ENCODE measurements at places on chromosomes 13 and 19.

DNA sequence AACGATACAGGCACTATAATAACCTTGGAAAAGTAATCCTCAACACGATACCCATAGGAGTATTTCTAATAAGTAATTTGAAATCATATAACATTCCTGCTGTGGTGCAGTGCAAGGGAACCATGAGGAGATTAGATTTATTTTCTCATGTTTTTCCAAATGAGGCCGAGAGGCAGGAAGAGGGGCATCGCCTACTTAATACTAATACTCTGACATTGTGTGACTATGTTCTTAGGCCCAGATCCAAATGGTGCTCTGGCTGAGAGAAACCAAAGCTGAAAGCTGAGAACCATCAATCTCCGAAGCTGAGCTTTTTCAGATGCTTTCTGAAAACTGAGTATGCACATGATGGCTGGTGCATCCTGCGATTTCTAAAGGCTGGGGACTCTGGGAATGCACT is 248.0 kb upstream of the MAB21L1 start:
- DNase-seq: no peak

DNA sequence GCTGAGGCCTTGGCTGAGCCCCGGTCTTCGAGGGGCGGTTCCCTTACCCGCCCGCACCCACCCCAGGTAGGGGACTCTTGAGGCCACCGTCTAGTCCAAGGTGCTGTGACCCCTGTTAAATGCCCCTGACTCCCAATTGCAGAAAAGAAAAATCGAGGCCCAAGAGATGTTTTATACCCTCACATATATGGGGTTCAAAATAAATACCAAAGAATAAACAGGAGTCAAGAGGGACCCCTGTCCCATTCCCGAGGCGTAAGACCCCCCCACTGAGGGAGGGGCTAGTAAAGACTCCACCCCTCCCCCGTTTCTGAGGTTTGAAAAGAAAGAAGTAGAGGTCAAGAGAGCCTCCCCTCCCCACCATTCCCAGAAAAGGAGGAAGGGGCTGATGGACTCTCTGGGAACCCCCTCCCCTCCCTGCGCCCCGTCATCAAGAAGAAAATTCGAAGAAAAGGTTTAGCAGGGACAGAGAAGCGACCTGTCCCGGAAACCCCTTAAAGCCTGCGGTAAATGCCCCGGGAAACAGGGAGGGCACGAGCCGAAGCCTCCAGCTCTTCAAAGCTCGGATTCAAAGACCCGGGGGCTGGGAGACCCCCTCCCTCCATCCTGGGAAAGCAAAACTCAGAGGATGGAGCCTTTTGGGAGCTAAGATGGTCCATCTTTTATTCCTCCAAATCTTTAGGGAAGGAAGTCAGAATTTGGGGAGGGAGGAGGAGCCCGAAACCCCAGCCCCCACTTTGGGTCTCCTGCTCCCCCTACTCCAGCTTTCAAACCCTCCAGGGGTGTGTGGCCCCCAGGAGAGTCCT is 755 bp upstream of the RAB3A start:
- peak; percentile 81 for DNase-seq

DNA sequence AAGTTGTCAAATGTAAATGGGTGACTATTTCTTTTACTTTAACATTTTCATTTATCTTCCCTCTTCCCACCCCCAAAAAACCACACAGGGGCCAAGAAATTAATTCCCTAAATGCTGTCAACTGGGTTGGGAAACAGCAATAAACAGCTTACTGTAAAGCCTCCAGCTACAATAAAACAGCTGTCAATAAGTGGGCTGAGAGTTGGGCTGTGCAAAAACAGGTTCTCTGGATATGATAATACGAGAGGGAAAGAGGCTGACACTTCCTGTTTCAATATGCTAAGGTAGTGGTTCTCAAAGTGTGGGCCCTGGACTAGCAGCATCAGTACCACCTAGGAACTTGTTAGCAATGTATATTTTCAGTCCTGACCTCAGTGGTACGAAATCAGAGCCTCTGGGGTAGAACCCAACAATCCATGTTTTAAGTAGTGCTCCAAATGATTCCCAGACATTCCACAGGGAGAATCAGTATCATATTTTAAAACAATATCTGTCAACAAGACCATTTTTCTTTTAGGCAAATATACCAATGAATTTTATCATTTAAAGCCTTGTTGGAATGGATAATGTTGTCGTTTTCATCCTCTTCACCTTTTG is 8.4 kb downstream of the PCDH9 start:
- DNase-seq: no peak

- no peak for DNase-seq
These were observed 41.3 kb downstream of the RNASEH2B start for GRCh38 chr13:50950849-50951248.

GRCh38 chr19:57165846-57166245 is 1.4 kb downstream of the DUXA start:
- DNase-seq: no peak

GRCh38 chr19:12985049-12985776 is 10.1 kb upstream of the NFIX start:
- DNase-seq: no peak

DNA sequence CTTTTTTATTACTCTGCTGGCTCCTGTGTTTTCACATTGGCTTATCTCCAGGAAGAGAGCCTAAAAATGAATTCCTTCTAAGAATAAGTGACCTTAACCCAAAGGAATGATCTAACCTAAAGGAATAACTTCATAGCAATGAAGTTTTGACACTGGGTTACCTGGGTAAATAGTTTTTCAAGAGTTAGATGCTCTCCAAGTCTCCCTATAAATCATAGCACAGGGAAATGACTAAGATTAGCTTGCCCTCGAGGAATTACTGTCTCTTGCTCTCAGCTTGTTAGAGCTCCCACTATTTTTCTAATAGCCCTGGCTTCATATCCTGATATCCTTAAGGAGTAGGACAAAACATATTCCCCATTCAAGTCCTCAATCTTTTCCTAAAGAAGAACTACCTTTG is 66.3 kb downstream of the SPRY2 start:
- no peak for DNase-seq

DNA sequence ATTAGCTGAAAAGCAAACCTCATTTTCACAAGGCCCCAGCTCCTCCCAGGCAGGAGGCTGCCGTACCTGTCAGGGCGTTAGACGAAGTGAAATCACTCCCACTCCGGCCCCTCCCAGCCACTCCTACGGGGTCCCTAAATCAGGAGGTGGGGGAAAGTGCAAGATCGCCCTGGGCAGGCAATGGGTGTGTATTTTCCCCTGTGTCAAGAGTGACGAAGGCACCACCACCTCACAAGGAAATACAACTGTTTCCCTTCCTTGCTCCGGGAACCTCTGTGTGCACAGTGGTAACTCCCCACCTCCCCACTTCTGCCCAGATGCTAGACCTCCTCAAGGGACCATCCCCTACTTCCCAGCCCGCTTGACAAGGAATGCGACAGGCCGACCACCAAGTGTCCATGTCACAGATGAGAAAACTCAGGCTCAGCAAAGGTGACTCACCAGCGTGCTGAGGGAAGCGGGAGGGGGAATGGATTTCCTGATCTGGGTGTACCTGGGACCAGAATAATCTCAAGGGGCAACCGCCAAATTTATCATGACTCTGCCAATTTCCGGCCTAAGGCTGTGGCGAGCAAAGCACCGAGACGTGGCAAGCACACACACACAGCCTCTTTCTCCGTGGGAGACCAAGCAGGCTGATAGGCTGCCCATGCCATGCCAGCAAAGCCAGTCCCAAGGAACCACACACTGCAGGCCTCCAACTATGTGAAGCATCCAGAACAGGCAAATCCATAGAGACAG is 7.3 kb downstream of the PPP6R1 start:
- DNase-seq: no peak

- peak; percentile 83 for DNase-seq
These were observed at the start of gene TUBGCP3 for GRCh38 chr13:112587764-112588489. Gene TUBGCP3, minus strand, starts transcription at chr13:112588153. Its CDS starts 173 bp downstream, at chr13:112587980.

DNA sequence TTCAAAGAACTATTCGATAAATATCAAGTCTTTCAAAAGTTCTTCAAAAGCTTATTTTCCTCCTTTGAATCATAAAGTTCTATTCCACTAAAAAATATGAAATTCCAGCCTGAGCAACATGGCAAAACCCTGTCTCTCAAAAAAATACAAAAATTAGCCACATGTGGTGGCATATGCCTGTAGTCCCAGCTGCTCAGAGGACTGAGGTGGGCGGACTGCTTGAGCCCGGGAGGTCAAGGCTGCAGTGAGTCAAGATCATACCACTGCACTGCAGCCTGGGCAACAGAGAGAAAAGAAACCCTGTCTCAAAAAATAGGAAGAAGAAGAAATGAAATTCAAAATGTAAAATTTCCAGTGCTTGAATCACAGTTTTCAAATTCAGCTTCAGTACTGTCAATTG is 24.6 kb downstream of the CAB39L start:
- DNase-seq: no peak

DNA sequence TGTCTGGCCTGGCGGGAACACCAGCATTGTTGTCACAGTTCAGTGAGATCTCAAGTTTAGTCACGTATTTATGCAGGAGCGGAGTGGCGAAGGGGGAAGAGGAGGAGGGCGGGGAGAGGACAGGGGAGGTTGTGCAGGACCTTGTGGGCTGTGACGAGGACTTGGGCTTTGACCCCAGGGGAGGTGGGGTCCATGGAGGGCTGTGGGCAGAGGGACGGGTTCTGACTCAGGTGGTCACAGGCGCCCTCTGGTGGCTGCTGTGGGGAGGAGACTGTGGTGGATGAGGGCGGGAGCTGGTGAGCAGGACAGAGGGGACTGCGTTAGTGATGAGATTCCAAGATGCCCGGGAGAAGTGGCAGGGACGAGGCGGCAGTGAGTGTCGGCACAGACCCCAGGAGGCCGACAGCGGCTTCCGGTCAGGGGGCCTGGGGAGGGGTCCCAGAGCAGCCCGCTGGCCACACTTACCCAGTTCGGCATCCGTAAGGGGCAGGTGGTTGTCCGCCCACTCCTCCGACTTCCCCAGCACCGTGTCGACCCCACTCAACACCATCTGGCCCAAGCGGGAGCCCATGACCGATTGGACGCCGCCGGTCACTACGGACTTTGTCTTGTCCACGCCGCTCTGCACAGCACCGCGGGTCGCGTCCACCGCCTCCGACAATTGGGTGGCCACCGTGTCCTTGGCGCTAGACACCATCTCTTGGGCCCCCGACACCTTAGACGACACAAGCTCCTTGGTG is 15.7 kb downstream of the PLIN3 start:
- DNase-seq: peak; percentile 75

DNA sequence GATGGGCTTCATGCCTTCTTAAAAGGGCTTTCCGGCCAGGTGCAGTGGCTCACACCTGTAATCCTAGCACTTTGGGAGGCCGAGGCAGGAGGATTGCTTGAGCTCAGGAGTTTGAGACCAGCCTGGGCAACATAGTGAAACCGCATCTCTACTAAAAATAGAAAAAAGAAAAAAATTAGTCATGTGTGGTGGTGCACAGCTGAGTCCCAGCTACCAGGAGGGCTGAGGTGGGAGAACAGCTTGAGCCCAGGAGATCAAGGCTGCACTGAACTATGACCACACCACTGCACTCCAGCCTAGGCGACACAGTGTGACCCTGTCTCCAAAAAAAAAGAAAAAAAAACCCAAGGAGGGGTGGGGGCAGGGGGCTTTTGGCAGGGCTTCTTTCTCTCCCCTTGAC is 7.2 kb downstream of the CARS2 start:
- DNase-seq: no peak

GRCh38 chr19:12692960-12693359 is 3.5 kb downstream of the FBXW9 start:
- no peak for DNase-seq

DNA sequence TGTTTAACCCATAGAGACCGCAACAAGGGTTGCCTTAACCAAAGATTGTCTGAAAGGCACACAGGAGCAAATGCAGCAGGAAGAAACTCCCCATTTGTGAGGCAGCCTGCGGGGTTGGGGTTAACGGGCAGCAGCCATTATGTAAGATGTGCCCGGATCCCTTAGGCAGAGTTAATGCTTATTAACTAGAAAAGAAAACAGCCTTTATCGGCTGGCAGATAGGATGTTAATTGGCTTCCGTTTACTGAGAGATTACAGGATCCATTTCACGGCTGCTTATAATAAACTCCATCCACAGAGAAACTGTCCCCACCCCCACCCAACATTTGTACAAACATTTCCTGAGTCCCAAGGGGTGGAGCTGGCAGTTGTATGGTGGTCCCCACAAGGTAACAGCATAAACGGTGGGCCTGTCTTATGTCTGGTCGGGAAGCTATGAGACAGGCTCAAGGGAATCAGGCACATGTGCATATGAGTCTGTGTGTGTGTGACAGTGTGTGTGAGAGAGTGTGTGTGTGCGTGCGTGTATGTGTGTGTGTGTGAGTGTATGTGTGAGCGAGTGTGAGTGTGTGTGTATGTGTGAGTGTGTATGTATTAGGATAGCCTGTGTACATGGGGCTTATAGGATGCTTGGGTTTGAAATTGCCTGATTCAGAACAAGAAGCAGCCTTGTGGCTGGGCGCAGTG is 10.5 kb downstream of the SLC25A42 start:
- DNase-seq: peak; percentile 58

- peak; percentile 35 for DNase-seq
These were observed 11.8 kb downstream of the PDE4A start for GRCh38 chr19:10431943-10432735.

DNA sequence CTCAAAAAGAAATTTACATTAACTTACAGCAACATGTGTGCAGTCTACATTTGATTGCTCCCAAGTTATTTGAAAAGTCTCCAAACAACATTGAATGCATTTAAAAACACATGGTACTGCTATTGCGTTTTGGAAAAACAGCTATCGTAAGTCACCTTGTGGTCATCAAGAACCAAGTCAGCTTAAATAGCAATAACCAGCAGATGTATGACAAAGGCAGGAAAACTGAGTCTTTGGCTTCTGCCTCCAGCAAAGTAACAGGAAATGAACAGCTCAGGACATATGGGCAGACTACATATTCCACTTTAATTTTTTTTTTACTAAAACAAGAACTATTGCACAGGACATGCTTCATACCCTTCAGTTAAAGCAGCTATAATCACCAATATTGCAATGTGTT is 580.6 kb upstream of the SPRY2 start:
- DNase-seq: no peak

GRCh38 chr13:113876346-113877148 is 12.7 kb upstream of the GAS6 start:
- no peak for DNase-seq

GRCh38 chr13:43664700-43665191 is 122.0 kb downstream of the ENOX1 start:
- DNase-seq: no peak

DNA sequence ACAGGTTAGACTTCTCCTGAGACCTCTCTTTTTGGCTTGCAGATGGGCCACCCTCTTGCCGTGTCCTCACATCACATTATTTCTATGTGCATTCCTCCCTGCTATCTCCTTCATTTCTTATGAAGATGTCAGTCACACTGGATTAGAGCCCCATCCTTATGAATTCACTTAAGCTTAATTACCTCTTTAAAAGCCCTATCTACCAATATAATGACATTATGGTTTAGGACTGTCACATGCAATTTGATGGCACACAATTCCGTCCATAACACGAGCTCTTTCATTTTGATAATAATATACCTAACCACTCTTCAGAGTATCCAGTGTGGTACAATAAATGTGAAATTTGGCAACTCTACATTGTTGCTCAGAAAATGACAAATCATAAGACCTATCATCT is 1037.3 kb downstream of the DIAPH3 start:
- DNase-seq: no peak

- no peak for DNase-seq
These were observed 134.7 kb upstream of the GPR12 start for GRCh38 chr13:26895081-26895807.

GRCh38 chr13:110251193-110251819 is 55.7 kb downstream of the COL4A1 start:
- no peak for DNase-seq

Measured in NCI-H1436 (cell line).